ENCODE measurements at places on chromosomes 16 and 17.

GRCh38 chr17:81395600-81396277, 482 bp downstream of the BAHCC1 start:
- DNase-seq = no peak

DNA sequence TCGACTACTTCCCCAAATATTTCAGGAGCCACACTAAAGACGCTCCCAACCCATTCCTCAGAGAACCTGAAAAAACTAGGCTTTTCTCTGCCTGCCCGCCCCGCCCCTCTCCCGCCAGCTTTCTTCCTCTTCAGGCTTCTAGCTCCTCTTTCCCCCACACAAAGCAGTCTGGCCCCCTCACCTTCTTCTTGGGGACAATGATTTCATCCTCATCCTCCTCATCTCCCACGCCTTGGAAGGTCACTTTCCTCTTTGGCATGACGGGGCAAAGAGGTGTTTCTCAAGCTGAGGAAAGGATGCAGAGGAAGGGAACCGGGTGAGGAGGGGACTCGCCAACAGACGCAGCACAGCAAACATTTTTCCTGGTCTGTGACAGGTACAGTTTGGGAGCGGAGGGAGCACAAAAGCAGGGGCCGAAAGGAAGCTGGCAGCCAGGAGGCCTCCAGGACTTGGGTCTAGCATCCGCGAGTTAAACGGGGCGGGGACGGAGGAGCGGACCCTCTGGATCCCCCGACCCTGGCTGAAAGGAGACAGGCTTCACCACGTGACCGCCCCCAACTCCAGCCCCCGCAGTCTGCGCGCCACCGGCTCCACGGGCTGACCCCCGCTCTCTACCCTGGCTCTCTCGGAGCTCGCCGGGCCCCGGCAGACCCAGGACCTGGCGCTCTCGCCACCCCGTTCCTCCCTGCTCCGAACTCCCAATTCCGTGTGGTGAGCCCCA, 525 bp downstream of the CD2BP2 start:
- DNase-seq = peak; percentile 32

DNA sequence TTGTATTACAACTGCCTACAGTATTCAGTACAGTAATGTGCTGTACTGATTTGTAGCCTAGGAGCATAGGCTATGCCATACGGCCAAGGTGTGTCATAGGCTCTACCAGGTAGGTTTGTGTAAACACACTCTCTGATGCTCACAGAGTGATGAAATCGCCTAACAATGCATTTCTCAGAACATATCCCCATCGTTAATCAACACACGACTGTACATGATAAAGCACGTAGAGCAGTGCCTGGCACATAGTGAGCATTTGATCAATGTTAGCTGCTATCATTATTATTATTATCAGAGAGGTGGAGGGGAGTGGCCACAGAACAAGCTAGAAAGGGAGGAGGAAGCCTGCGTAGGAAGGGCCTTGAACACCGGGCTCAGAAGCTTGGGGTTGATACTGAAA, 81.1 kb upstream of the LHX1 start:
- DNase-seq = no peak

DNA sequence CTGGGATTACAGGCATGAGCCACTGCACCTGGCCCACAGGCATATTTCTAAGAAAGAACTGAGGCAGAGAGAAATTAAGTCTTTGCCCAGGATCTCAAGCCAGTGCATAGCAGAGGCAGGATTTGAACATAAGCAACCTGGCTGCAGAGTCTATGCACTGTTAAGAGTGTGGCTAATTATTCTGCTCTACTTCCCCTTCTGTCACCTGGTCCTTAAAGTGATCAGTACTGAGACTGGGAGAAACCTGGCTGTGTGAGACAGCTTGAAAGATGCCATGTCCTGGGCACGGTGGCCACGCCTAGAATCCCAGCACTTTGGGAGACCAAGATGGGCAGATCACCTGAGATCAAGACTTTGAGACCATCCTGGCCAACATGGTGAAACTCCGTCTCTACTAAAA, 58.1 kb downstream of the IQCK start:
- no peak for DNase-seq

GRCh38 chr17:81402530-81402941, 7.3 kb downstream of the BAHCC1 start:
- no peak for DNase-seq

DNA sequence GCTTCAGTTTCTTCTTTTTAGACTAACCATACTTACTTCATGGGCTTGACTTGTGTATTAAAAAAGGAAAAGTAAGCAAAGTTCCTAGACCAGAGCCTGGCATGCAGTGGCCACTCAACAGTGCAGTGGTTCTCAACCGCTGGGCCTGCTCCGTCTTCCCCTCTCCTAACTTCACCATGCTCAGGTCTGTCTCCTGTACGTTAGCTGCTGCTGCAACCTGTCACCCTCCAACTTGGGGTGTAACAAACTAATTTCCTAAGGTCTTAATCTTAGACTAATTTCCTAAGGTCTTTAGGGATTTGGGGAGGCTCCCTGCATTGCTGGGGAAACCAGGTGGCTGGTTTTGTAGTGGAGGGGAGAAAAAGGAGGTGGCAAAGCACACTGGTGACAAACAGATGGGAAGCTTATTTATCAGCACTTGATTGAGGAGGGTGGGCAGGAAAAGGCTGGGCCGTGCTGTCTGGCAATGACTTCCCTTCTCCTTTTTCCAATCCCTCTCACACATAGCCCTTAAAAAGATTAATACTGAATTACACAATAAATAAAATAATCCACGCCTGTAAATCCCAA, 2.2 kb upstream of the ARL4D start:
- DNase-seq = no peak

GRCh38 chr17:44074231-44074910, 3.8 kb downstream of the G6PC3 start:
- DNase-seq = no peak

DNA sequence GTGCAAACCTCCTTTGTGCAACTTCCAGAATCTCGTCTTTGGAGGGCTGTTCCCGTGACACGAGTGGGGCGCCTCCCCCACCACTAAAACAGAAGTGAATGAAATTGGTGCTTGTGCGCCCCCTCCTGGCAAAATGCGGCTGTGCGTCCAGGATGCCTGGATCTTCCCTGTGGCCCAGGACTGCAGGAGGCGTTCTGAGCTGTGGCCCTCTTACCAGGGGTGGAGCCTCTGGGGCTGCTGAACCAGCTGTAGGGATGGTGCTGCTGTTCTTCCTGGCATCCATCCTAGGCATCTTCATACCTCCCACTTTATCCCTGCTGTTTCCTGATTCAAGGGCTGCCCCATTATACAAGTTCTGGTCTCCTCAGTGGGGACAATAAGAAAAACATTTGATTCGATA, 18.5 kb upstream of the NAGLU start:
- peak; percentile 87 for DNase-seq

GRCh38 chr17:34902831-34903547, 58.3 kb downstream of the CCT6B start:
- DNase-seq = no peak

Measured in stimulated activated CD4-positive, alpha-beta T cell treated with anti-CD3 and anti-CD28 coated beads, Interleukin-2, amount 100 ng/mL, for 24 hours (primary cell).